ENCODE measurements at places on chromosomes 3 and 15.

DNA sequence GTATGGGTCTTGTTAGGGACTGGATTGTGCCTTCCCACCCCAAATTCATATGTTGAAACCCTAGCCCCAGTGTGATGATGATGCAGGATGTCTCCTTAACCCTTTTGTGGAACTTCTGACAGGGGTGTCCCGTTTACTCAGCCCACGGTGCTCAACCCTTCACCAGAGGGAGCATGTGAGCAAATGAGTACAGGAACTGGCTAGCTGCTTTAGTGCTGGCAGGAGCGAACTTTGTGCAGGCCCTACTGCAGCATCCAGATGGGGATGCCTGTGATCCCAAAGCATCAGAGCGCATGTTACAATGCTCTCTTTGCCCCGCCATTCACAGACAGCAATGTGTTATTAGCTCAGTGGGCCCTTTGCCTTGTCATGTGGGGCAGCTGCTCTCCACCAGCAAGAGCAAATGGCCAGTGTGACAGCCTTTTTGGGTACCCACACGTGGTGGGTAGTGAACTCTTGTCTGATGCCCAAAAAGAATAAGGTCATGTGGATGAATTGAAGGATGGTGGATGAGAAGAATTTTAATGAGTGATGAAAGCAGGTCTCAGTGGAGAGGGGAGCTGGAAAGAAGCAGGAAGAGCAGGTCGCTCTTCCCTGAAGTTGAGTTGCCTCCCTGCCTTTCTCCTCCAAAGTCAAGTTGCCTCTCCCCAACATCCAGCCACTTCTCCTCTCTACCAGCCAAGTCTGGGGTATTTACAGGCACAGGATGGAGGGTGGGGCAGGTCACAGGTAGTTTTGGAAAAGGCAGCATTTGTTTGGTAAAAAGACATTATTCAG is 63.3 kb upstream of the STRIT1 start:
- no peak for DNase-seq

DNA sequence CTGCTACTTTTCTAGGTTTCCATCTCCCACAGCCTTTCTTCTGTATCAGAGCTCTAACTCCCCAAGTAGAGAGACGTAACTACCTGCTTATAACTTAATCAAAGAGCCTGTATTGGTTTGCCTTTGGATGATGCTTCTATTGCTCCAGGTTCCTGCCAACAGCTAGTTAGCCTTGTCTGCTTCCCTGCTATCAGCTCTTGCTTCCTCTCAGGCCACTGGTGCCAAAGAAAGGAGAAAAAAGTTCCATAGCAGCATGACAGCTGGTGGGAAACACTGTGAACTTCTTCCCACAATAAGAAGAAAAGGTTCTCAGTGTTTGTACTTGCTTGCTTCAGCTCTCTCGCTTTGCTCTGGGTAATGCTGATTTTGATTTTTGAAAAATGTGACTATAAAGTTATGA is 206.6 kb downstream of the GBE1 start:
- DNase-seq: no peak

DNA sequence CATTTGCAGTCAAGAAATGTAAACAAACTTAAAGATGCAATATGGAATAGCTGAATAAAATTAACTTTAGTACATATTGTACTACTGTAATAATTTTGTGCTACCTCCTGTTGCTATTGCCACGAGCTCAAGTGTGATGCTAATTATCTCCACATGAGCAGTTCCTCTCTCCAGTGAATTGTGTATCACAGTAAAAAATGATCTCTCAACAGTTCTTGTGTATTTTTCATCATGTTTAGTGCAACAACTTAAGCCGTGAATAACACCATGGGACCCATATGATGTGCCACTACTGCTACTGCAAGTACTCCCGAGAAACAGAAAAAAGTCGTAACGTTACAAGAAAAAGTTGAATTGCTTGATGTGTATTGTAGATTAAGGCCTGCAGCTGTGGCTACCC is 12.4 kb downstream of the RIOX2 start:
- no peak for DNase-seq

- no peak for DNase-seq
These were observed 4.8 kb downstream of the PDIA5 start for GRCh38 chr3:123071581-123071980.

DNA sequence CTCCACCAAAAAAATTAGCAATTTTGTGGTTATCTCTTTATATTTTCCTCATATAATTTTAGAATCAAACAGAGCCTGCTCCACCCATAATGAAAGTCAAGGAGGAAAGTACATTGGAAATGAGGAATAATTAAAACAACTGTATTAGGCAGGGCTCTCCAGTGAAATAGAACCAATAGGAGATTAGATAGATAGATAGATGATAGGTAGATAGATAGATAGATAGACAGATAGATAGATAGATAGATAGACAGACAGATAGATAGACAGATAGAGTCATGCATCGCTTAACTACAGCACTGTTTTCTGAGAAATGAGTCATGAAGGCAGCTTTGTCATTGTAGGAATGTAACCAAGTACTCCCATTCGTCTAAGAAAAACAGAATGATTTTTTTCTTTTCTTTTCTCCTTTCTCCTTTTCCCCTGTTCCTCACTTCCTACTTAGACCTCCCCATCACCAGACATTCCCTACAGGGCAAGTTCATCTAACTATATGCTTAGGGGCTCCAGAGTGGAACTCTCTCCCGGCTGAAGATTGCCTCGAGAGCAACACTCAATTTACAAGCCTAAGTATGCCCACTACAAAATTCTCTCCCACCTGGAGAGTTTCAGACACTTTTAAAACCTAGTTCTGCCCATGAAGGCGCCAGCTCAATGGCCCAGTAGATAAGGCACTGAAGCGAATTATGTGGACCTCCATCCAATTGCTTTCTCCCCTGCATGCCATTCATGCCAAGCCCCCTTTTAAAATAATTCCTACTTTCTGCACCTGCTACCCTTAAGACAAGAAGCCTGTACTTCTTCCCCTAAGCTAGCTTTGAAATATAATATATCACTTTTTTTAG is 53.3 kb upstream of the LIPC start:
- no peak for DNase-seq

DNA sequence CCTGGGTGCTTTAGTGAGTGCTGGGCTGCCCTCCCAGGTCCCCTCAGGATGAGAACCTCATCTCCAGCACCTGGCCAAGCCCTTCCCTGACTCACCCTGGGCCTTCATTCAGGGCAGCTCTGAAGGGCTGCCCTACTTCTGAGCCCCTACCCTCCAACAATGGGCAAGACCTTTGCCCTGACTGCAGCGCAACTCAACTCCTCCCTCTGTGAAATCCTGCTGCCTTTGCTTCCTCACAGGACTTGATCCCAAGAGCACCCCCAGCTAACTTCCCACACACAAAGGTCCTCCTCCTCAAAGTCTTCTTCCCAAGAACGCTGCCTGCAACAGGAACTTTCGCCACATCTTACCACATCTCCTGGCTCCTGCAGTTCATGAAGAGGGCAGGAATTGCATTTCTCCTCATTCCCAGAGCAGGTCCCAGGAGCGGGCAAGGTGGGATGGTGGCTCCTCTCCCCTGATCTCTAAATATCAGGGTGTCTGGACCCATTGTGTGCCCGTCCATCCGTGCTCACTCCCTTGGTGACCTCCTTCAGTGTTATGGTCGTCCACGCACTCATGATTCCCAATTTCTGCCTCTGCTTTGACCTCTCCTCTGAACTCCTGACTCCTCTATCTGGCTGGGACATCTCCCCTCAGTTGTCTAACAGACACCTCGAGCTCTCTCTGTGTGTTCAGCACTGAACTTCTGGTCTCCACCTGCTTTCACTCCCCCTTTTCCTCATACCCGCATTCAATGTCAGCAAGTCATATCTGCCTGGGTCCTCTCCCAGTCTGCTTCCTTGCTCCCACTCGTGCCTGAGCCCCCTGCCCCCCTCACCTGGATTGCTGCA is 4.5 kb upstream of the SSUH2 start:
- no peak for DNase-seq

DNA sequence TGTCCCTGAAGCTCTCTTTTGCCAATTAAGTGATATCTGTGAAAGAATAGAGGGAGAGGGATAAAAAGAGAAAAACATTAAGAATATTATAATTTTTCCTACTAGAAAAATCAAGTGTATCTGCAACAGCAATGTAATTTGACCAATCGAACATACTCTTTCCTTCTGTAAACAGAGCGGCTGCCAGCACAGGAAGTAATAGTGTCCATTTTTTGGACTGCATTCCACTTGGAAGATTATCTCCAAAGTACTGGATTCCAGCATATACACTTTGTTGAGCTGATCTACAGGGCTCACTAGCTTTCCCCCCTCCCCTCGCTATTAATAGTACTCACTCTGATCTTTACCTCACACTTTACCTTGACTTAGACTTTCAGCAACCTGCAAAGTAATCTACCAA is 90.4 kb downstream of the SUCLG2 start:
- DNase-seq: no peak

GRCh38 chr15:48332642-48333034 is 1.4 kb downstream of the DUT start:
- no peak for DNase-seq

GRCh38 chr3:148948913-148949657 is 42.3 kb upstream of the GYG1 start:
- DNase-seq: no peak

DNA sequence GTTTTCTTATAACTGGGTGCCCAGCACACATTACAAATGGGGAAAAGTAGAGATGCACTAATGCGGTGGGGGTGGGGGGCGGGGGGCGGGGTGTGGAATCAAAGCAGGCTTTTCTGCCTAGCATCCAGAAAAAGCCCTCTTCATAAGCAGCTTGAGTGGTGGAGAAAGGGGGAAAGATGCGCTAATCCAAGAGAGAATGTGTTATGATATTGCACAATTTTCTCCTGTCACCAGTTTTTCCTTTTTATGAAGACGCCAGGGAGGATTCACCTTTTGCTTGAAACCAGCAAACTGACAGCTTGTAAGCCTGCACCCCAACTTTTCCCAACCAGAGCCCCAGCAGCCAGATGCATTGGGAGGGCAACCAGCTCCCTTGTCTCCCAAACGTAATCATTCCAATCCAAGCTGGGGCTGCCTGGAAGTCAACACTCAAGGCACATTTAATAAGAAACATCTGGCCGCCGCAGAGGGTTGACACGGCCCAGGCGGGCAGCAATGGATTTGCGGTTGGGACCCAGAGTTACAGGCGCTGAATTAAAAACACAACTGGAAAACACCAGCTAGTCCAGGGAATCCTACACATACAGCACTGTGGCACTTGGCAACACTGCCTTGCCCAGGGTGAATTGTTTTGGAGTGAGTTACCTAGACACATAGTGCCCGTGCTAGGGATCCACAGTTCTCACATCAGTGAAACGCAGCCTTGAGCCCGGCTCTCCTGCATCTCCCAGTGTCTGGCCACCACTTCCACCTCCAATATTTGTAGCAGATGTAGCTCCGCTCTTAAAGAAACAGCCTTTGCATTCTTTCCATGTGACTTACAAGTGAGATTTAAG is 218.5 kb upstream of the PRICKLE2 start:
- DNase-seq: no peak

DNA sequence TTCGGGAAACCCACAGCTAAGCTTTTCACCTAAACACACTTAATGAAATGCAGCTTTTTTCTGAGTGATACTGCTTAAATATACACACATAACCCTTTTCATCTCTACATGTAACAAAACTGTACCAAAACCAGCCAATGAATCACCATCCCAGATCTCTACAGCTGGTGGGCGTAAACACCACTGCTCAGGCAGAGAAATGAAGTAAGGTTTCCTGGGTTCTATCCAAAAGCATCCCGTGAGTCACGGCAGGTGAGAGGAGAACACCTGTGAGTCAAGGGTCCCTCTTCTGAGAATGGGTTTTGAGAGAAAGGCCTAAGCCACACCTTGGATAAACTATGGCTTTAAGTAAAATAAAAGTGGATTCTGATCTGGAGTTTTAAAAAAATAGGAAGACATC is 2.6 kb downstream of the CLDN1 start:
- DNase-seq: peak; percentile 84

DNA sequence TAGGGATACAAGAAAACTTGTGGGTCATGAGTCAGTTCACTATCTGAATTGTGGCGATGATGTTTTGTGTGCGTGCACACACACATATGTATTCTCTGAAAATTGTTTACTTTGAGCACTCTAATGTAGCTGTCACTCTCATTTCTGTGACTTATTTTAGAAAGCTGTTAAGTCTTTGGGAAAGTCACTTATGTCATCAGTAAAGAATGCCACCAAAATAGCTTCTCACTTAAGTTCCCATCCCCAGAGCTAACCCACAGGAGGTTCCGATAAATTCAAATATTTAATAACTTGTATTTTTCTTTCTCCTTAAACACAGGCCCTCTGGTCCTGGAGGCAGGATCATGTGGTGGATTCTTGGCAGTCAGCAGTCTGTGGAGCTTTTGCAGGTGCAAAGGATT is 138.3 kb downstream of the LRIG1 start:
- no peak for DNase-seq

GRCh38 chr15:23648920-23649515 is 1.4 kb upstream of the MAGEL2 start:
- DNase-seq: no peak

DNA sequence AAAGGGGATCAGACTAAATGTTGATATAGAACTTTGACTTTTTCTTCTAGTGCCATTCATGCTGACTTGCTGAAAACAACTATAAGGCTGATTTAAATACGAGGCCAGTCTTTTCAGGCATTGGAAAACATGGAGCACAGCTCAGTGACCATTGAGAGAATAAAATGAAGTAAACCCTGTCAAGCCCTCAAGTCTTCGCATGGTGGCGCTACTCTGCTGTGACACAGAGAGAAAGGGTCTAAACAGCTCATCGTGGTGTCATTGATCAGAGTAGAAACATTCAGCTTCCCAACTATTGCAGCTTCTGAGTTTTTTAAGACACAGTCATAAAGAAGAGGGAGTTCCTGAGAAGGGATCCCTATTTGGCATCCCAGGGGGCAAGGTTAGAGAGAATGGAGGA is 716.2 kb downstream of the DIPK2A start:
- no peak for DNase-seq

DNA sequence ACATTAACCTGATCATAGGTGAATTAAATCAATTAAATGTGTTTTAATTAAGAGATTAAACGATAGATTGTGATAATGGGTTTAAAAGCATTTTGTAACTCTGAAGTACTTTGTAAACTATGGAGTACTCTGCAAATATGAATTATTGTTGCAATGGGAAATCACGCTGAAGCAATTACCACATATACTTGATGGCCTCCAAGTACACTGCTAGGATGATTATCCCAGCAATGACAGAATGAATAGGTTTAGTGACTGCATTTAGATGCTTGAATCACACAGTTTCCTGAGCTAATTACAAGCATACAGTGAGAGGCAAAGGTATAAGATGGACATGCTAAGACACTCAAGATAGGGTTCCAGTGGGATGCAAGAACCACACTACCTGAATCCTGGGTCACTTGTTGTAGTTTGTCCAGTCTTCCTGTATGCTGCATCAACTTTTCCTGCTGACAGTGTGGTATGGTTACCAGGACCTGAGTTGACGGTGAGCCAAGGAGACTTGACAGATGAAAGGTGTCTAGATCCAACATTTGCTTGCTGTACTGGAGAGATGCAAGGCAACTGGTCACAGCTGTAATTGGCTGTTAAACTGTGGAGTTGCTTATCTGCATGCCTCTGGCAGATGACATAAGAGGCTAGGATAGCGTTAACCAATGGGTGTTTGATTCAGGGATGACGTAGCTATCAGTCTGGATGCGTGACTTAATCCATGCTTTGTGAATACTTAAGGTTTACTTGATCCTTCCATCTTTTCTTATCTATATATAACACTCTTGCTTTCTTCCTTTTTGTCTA is 38.0 kb downstream of the RNF13 start:
- no peak for DNase-seq
